T-cell (primary cell): ENCODE measurements at places on chromosomes 5 and 9. TPM values are rescaled to one million over a fixed set of nuclear protein-coding genes. Genes with fewer than 3 reads are reported as not detected.

GRCh38 chr5:132774896-132775295 lies 2.1 kb downstream of the SEPTIN8 start:
- DNase-seq, result no peak

DNA sequence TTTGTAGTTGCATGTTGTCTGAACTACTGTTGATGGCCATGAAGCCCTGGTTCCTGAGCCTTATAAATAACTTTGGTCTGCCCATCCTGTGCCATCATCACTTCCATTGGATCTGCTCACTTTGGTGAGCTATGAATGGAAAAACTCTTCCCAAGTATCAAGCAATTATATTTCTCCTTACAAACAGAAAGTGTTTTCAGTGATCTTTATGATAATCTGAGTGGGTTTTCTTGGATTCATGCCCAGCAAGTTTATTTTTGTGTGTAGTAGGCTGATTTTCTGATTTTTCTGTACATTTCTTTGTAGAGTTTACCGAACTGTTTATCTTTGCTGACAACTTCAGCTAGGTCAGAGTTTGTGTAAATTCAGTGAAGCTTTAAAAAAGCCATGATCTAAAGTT lies 31.0 kb downstream of the CAMK4 start:
- no peak for DNase-seq

The APBA1 gene
- 1.8 TPM for total RNA-seq

The GLRA1 gene
- total RNA-seq, result not detected

- DNase-seq, result no peak
Observed at GRCh38 chr5:132915681-132916080, 42.2 kb downstream of the LEAP2 start.

DNA sequence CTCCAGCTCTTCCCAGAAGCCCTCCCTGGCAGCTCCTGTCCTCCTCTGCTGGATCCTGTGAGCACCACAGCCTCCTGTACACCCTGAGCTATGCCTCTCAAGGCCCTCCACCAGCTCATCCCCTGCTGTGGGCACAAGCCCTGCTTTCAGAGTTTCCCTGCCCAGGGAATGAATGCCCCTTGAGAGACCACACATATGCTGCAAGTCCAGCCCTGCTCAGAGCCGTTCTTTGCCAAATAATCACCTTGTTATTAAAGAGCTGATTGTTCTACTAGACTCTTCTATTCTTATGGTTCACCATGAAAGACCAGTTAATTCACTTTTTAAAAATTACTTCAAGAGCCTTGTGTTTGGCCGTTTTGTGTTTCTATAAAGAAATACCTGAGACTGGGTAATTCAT lies 121.5 kb downstream of the MVB12B start:
- no peak for DNase-seq

- no peak for DNase-seq
Observed at GRCh38 chr5:1593903-1594356, 70.2 kb upstream of the LPCAT1 start.

The LCN9 gene
- total RNA-seq, result not detected

The C9orf153 gene
- total RNA-seq, result 0.38 TPM

The PCA3 gene
- not detected for total RNA-seq

DNA sequence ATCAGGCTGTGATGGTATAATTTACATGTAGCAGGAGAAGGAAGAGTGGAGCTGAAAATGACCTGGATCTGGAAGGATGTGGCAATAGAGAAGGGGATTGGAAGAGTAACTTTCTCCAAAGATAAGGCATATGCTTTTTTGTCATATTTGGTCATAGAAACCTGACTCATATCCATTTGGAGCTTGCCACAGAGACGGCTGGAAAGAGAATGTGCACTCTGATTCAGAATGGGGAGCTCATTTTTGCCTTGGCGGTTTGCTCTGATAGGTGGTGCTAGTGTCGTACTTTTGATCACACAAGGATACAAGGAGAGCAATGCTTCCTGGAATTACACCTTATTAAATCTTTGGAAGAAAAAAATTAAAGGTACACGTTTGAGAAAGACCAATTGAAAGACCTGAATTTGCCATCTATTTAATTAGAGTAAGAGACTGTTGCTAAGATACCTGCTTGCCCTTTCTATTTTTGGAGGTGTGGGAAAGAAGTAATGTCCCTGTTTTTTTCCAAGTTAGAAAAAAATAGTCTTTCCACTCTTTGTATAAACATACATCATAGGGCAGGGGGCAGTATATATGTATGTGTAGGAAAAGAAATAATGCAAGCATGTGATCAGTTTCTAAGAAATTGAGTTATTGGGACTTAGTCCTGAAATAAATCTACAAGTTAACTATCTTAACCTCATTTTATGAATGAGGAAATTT lies 5.4 kb downstream of the LSM11 start:
- no peak for DNase-seq

DNA sequence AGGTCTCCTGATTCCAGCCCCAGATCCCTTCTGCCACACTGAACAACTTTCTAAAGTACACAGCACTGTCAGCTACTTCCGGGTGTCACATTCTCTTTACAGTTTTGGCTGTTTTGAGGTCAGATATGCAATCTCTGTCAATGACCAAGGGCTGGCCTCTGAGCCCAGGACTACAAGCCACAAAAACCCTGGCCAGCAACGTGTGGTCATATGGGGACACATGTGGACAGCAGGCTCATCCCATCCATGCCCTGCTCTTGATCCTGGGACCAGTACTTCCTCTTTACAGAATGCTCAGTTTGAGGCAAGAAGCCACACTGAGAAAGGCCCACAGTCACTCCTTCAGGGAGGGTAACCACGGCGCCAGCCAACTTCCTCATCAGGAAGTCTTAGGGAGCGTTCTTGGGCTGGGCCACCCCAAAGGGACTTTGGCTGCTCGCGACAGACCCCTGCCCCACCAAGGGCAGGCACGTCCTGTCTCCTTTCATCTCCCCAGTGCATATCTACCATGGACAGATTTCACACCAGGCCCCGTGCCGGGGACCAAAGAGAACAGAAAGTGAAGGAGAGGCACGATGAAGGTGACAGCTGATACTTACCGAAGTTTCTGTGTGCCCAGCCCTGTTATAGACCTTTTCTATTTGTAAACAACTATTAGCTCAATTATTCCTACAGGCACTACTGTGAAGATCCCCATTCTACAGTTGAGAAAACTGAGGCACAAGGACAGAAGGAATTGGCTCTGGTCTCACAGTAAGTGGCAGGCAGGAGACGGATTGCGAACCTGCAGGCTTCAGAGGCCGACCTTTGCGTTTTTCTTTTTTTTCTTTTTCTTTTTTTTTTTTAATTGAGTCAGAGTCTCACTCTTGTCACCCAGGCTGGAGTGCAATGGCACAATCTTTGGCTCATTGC lies 37.3 kb downstream of the STK10 start:
- no peak for DNase-seq

The RPP25L gene
- total RNA-seq, result 10.1 TPM

- no peak for DNase-seq
Observed at GRCh38 chr5:112407666-112408065, 11.4 kb downstream of the EPB41L4A start.

DNA sequence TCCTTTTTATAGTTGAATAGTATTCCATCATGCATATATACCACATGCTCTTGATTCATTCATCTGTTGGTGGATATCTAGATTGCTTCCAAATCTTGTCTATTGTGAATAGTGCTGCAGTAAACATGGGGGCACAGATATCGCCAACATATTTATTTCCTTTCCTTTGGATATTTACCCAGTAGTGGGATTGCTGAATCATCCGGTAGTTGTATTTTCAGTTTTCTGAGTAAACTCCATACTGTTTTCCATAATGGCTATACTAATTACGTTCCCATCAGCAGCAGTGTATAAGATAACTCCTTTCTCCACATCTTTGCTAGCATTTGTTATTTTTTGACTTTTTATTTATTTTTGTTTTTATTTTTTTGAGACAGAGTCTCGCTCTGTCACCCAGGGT lies 3.3 kb downstream of the SNX2 start:
- DNase-seq, result no peak

The NREP gene
- 4.7 TPM for total RNA-seq

- DNase-seq, result no peak
Observed at GRCh38 chr9:31304576-31304975, 1079.9 kb upstream of the ACO1 start.

The PHYHD1 gene
- total RNA-seq, result 3.8 TPM

The SLIT3 gene
- not detected for total RNA-seq

DNA sequence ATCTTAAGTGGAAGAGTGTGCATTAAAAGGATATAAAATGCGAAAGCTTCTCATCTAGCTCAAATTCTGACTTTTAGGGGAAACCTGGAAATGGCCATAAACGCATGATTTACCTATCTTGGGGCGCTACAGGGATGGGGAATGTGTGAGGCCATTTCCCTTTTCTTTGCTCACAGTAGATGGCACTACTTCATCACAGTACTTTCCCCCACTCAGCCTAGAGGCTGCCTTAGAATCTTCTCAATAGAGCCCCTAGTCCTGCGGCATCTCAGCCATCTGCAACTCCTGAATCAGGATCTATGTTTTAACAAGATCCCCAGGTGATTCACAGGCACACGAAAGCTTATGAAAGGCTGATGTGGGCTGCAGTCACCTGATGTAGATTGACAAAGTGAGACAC lies 110.8 kb downstream of the LHFPL2 start:
- no peak for DNase-seq

- no peak for DNase-seq
Observed at GRCh38 chr5:144141585-144141984, 28.9 kb downstream of the YIPF5 start.

The FAM219A gene
- total RNA-seq, result 18.7 TPM

DNA sequence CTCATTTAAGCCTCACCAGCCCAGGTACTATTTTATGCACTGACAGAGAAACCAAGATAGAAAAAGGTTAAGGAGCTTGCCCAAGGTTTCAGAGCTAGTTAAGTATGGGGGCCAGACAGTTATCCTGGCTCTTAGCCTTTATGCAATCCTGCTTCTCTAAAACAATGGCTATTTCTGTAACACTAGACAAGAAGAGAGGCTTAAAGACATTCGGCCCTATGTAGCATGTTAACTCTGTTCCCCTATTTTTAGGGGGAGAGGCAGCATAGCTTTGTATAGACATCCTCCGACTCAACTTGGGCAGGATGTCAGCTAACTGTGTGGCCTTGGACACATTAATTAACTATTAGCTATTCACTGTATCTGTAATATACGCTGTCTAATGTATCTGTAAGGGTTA lies 54.6 kb downstream of the LHFPL2 start:
- no peak for DNase-seq

The PCDHB2 gene
- 0.09 TPM for total RNA-seq

GRCh38 chr9:137988051-137988450 lies 110.5 kb downstream of the CACNA1B start:
- DNase-seq, result no peak

The SPINK4 gene
- not detected for total RNA-seq

The CATSPER3 gene
- 1.1 TPM for total RNA-seq

GRCh38 chr5:133269691-133270090 lies 217.9 kb downstream of the HSPA4 start:
- DNase-seq, result no peak

The AGPAT2 gene
- total RNA-seq, result 6.5 TPM

DNA sequence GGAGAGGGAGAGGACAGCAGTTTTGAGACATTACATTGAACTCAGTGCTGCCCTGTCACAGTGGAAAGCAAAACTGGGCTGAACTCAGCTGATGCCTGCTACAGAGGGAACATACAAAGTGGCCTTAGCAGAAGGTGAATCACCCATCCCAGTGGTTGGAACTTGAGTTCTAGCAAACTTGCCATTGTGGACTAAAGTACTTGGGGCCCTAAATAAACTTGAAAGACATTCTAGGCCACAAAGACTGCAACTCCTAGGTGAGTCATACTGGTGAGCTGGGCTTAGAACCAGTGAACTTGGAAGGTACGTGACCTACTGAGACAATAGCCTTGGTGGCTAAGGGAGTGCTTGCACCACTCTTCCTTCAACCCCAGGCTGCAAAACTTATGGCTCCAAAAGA lies 155.7 kb upstream of the RIOK2 start:
- DNase-seq, result no peak

DNA sequence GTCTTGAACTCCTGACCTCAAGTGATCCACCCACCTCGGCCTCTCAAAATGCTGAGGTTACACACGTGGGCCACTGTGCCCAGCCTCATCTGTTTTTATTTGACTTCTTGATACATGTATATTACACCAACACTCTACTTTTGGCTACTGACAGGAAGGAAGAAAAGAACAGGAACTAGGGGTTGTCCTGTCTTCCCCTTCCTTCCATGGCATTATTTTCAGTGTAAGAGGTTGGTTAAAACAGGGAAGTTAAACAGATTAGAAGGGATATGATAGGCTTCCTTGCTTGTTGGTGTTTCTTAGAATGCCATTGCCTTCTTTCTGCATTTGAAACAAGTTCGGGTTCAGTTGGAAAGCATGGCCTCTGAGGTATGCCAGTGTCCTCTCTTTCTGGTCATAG lies 312.8 kb downstream of the NDUFS4 start:
- DNase-seq, result no peak

DNA sequence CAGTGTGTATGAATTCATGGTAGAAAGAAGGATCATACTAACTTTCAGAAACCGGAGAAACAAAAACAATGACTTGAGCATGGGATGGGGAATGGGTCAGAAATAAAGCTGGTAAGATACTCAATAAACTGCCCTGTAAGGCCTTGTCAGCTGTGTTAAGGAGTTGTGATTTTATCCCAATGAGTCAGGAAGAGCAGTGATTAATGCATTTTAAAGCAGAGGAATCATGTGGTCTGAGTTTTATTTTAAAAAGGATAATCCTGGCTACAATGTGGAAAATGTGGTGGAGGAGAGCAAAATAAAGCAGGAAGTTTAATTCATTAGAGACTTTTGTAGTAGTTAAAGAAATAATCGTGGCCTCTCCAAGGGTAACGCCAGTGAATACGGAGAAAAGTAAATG lies 28.7 kb downstream of the DHX29 start:
- DNase-seq, result no peak

GRCh38 chr9:106655966-106656365 lies 207.0 kb upstream of the ZNF462 start:
- no peak for DNase-seq

GRCh38 chr9:99373912-99374311 lies 151.8 kb downstream of the SEC61B start:
- DNase-seq, result no peak

DNA sequence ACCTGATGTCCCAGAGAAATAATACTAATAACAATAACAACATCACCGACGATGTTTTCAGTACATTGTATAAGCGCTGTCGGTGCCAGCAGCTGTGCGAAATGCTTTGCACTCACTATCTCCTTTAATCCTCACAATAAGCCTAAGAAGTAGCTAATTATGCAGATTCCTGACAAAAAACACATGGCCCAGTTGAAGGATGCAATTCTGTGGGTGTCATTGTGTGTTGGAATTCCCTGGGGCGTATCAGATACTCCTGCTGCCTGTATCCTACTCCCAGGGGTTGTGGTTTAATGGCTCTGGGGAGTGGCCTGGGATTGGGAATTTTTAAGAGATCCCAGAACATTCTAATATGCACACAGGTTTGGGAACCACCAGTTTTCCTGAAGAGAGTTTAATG lies 154.0 kb downstream of the RGS3 start:
- no peak for DNase-seq

The LRRC19 gene
- not detected for total RNA-seq

GRCh38 chr9:96158909-96159575 lies 142.9 kb downstream of the HSD17B3 start:
- no peak for DNase-seq
